Thymus (tissue), 14 donors: ENCODE measurements at places on chromosomes 11 and 22.

- DNase-seq: no peak
Measured at GRCh38 chr11:23226331-23227077, 366.2 kb upstream of the CCDC179 start.

DNA sequence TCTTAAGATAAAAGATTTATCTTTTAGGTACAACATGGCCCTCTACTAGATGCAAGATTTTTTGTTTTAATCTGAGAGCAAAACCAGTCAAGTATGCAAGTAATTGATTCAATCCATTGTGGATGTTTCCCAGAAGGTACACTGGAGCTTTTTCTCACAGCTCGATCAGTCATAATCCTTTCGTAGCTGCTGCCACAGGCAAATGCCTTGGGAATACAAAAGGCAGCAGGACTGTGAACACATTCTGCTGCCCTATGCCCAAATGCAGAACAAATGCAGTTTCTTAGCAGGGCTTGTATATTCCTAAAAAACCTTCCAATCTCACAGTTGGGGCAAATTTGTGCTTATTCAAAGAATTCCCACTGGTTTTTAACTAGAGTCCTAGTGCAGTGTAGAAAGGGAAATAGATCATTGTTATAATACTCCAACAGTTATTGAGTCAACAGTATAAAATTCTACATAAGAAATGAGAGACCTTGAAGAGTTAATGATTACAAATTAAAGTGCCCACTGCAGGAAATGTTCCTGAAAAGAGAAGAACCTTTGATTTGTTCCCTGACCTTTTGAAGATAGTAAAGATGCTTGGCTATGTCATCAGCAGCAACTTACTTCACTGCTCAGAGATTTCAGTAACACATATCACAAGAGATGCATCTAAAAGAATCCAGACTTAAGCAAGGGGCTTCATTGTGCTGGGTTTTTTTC, 14.1 kb downstream of the LPXN start:
- no peak for DNase-seq

DNA sequence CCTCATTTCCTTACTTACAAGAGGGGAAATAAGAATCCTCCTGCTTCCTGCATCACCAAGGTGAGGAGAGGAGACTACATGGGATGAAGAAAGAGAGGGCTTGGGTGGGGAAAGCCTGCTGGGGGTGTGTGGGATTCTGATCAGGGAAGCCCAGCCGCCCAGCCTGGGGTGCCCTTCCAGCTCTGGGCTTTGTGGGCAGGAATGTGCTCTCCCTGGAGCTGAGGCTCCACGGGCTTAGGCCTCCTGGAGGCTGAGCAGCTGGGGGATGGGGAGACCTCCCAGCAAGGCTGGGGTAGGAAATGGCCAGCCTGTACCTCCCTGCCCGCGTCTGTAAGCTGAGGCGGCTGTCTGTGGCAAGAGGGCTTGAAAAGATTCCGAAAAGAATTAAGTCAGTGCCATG, 206.1 kb downstream of the GRIK4 start:
- DNase-seq: no peak

DNA sequence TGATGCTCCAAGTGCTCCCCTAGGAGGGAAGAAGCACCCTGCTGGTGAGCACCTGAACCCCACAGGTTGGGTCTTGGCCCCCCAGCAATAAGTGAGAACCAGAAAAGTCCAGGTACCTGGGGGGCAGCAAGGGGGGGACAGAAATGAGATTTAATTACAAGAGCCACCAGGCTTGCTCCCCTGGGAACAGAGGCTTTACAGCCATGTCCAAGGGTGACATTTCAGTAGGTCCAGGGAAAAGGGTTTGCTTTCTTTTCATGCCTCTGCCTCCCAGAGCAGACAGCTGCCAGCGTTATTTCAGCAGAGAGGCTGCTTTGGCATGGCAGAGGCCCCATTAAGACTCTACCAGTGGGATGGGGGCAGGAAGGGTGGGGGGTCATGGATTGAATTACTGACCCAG, 437.7 kb downstream of the BUD13 start:
- DNase-seq: no peak

GRCh38 chr22:35903571-35904335, 124.9 kb downstream of the RBFOX2 start:
- DNase-seq: no peak

DNA sequence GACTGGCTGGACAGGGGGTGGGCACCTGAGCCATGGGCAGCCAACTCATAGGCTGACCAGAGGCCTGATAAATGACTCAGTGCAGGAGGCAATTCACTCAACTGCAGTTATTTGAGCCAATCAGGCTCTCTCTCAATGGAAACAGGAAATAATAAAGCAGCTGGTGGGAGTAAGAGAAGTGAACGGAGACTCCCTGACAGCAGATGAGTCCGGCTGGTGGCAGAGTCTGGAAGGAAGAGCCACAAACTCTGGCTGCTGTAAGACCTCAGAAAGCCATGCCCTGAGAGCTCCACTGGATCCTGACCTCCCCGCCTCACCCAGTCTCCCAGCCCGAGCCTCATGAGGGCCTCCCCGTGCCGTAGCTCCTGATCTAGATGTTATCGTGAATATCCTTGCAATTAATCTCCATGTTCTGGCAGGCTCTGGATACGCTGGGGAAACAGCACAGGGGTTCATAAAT, 69.8 kb downstream of the TRIM29 start:
- no peak for DNase-seq

GRCh38 chr11:47177229-47177845, 658 bp upstream of the ARFGAP2 start:
- peak; percentile 79 for DNase-seq

- DNase-seq: peak; percentile 64
Measured at GRCh38 chr22:18024276-18024939, at the start of gene MICAL3. Gene MICAL3 (minus strand): TSS chr22:18024561. CDS start chr22:17906812, 117,749 bp downstream.

DNA sequence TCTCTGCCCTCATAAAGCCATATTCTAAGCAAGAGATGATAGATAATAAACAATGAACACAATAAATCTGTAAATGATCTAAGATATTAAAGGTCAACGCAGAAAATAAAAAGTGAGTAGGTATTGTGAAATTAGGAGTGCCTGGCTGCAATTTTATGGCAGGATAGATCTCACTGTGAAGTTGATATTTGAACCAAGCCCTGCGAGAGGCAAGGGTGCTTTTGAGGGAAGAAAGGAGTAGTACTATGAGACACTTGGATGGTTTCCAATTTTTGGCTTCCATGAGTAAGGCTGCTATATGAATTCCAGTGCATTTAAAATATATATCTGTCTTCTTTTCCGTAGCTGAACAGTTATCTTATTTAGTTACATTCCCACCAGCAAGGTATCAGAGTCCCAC, 720.0 kb upstream of the CNTN5 start:
- no peak for DNase-seq
